Left lung (tissue), 14 donors: ENCODE measurements at places on chromosomes 2 and 18.

GRCh38 chr18:63315876-63316275 lies 3.7 kb downstream of the BCL2 start:
- no peak for DNase-seq

- DNase-seq, result no peak
These were observed 102.9 kb downstream of the OSR1 start for GRCh38 chr2:19255481-19255880.

GRCh38 chr2:177287814-177288213 lies 23.3 kb upstream of the NFE2L2 start:
- no peak for DNase-seq

- no peak for DNase-seq
These were observed 184.1 kb downstream of the ACKR3 start for GRCh38 chr2:236753606-236754270.

DNA sequence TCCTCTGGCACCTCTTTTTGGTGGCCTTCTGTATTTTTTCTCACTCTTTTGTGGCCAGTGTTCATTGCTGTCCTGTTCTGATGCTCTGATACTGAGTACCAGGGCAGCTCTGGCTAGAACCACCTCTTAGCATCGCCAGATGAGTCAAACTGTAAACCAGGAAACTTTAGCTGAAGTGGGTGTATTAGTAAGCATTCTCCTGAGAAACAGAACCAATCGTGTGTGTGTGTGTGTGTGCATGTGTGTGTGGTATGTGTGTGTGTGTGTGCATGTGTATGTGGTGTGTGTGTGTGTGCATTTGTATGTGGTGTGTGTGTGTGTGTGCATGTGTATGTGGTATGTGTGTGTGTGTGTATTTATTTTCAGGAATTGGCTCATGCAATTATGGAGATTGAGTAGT lies 166.3 kb upstream of the SKOR2 start:
- no peak for DNase-seq

DNA sequence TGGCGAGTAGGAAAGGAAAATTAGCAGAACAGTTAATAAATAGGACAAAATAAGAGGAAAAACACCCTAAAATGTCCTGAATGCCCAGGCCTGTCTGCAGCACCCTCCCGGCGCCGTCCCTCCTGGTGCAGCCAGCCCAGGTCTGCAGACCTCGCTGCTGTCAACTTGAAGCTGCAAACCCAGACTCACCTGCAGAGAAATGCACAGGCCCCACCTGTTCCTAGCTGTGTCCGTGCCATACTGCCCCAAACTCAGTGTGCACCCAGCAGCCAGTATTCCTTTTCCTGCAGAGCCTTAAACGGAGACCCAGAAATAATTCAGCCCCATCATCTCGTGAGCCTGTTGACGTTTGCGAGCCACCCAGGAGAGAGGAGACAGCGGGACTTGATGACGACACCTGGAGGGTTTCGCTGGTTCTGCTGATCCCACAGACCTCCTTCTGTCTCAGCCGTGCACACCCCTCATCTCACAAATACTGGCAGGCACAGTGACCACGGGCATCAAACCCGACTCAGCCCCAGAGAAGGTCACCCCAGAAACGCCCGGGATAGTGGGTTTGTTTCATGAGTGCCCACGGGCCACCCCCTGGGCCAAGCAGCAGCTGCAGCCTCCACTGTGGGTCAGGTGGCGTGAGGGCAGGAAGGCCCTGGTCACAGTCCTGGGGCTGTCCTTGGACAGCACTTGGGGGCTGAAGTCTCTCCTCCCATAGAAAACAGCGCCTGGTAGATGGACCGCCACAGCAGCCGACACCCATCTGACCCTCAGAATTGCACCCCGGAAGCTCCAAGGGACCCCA lies 239.5 kb upstream of the SALL3 start:
- DNase-seq, result no peak
